ENCODE measurements at places on chromosomes 16 and 17. TPM values are rescaled to one million over a fixed set of nuclear protein-coding genes. Genes with fewer than 3 reads are reported as not detected.

- peak; percentile 70 for DNase-seq
Observed at GRCh38 chr17:35612924-35613521, 25.9 kb downstream of the AP2B1 start.

DNA sequence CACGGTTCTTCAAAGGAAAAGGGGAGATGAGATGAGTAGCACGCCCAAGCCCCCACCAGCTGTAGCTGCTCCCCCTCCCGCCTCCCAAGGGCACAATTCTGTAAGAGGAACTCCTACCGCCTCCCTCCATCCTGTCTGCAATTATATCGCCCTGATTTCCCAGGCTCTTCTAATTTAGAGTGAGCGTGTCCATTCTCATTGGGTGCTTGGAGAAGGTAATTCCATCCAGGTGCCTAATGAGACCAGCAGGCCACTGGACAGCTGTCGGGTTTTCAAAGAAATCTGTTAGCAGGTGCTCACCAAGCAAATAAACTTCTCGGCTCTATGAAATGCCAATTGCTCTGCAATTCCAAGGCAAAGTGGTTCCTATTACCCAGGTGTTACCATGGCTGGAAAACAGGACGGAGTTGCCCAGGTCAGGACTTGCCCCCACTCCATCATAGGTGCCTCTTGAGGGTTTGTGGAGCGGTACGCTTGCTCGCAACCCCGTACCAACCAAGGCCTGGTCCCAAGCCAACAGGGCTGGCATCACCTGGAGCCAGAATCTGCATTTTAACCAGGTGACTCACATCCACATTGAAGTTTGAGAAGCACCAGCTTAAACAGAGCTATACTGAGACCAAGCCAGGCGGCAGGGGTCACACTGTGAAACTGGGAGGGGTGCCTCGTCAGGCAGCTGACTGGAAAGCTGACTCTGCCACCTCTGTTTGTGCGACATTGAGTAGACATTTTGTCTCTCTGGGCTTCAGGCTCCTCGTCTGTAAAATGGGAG lies 16.5 kb upstream of the MEAK7 start:
- DNase-seq = no peak

SLFN11 gene
- 99.2 TPM for total RNA-seq

ALOX12B gene
- total RNA-seq = not detected

- DNase-seq = no peak
Observed at GRCh38 chr16:75446416-75446815, 13.1 kb upstream of the CFDP1 start.

GRCh38 chr17:35969558-35970380 lies 11.5 kb downstream of the CCL16 start:
- DNase-seq = peak; percentile 77

- DNase-seq = peak; percentile 26
Observed at GRCh38 chr16:58098207-58099096, 30.7 kb downstream of the CFAP20 start.

HBM gene
- total RNA-seq = not detected

SRL gene
- 0.09 TPM for total RNA-seq

HOXB3 gene
- 9.7 TPM for total RNA-seq

DNA sequence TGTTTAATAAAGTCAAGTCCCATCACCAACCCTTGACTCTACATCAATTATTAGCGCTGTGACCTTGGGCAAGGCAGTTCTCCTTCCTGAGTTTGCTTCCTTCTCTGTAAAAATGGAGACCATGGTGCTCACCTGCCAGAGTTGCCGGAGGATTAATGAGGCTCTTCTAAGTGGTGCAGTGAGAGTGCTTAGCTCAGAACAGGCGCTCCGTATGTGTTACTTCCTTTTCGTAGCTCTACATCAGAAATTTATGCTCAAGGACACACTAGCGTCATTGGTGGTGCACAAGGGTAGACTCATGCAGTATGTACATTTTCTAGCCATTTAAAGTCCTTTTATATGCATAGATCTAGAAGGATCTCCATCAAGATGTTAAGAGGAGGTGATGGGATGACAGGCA lies 17.4 kb upstream of the CMIP start:
- DNase-seq = no peak

PDILT gene
- not detected for total RNA-seq

FBXO39 gene
- total RNA-seq = 0.57 TPM

- peak; percentile 56 for DNase-seq
Observed at GRCh38 chr17:39178536-39178935, 12.6 kb upstream of the ARL5C start.

KDM6B gene
- total RNA-seq = 32.1 TPM

- no peak for DNase-seq
Observed at GRCh38 chr16:56861092-56861610, 3.9 kb upstream of the SLC12A3 start.

- no peak for DNase-seq
Observed at GRCh38 chr17:83025636-83026280, 53.7 kb upstream of the METRNL start.

GRCh38 chr17:81228834-81229665 lies 6.3 kb upstream of the CEP131 start:
- DNase-seq = no peak

- DNase-seq = peak; percentile 84
Observed at GRCh38 chr16:70706948-70707465, 21.2 kb upstream of the MTSS2 start.

- DNase-seq = no peak
Observed at GRCh38 chr17:28228109-28228840, 90.7 kb upstream of the TMEM97 start.

GLYR1 gene
- total RNA-seq = 42.4 TPM

TGFB1I1 gene
- 56.7 TPM for total RNA-seq

- no peak for DNase-seq
Observed at GRCh38 chr16:80656711-80657150, 115.9 kb downstream of the DYNLRB2 start.

DNA sequence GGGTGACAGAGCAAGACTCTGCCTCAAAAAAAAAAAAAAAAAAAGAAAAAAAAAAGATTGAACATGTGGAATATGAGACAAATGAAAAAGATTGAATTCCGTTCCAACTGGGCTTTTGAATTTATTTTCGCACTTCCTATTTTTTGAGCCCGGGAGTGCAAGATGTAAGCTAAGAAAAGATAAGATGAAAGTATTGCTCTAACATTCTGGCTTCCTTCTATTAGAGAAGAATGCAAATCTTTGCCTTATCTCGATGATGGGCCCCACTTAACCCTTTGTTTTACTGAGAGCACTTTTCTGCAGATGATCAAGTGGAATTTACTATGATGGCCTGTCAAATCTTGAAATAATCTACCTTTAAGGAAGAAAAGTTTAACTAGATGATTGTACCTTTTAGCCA lies 96.3 kb downstream of the WWOX start:
- no peak for DNase-seq

- DNase-seq = no peak
Observed at GRCh38 chr16:16120044-16120381, 103.3 kb downstream of the ABCC6 start.

MYH11 gene
- total RNA-seq = not detected

DNA sequence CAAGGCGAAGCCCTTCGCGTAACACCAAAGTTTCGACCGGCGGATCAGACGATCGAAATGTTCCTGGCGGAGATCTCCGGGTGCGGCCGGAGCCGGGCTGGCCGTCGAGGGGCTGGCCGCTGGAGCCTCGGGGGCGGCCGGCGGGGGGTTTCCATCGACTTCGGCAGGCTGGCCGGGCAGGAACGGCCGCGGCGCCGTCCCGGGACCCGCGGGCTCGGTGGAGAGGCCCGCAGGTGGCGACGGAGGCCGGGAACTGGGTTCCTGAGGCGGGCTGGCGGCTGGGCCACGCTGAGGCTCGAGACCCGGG lies 1.1 kb downstream of the EPOP start:
- DNase-seq = no peak

DNA sequence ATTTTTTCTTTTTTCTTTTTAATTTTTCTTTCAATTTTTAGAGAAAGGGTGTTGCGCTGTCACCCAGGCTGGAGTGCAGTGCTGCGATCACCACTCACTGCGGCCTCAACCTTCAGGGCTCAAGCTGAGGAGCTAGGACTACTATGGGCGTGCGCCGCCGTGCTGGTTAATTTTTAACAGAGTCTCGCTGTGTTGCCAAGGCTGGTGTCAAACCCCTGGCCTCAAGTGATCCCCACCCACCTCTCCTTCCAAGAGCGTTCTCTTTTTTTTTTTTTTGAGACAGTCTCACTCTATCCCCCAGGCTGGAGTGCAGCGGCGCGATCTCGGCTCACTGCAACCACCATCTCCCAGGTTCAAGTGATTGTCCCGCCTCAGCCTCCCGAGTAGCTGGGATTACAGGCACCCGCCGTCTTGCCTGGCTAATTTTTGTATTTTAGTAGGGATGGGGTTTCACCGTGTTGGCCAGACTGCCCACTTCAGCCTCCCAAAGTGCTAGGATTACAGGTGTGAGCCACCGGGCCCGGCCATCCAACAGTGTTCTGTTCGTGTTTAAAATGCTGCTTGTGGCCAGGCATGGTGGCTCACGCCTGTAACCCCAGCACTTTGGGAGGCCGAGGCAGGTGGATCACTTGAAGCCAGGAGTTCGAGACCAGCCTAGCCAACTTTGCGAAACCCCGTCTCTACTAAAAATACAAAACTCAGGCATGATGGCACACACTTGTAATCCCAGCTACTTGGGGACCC lies 14.5 kb upstream of the RPL13 start:
- no peak for DNase-seq
